Thymus (tissue), 14 donors: ENCODE measurements at places on chromosomes 2 and 18. TPM values are rescaled to one million over a fixed set of nuclear protein-coding genes. Genes with fewer than 3 reads are reported as not detected.

- no peak for DNase-seq
- H3K4me3 ChIP-seq: no peak overlapping the region
- no peaks in the 10 kb centered on the region for H3K27me3 ChIP-seq
- no peaks in the 10 kb centered on the region for H3K36me3 ChIP-seq
These were observed 110.7 kb downstream of the SLC8A1 start for GRCh38 chr2:40341198-40341597.

GRCh38 chr18:22466608-22467395 lies 49.1 kb upstream of the CTAGE1 start:
- no peak for DNase-seq
- no peaks in the 10 kb centered on the region for H3K36me3 ChIP-seq
- H3K4me3 ChIP-seq: no peak overlapping the region

NRBP1 gene
- 43.9 TPM for total RNA-seq

GRCh38 chr2:228658998-228659397 lies 477.5 kb upstream of the SPHKAP start:
- no peaks in the 10 kb centered on the region for H3K27me3 ChIP-seq
- H3K4me3 ChIP-seq: no peak overlapping the region
- DNase-seq: no peak
- H3K4me1 ChIP-seq: no peaks in the 10 kb centered on the region
- no peaks in the 10 kb centered on the region for H3K36me3 ChIP-seq

ZNF385B gene
- 0.14 TPM for total RNA-seq

- no peak for DNase-seq
- no peaks in the 10 kb centered on the region for H3K4me1 ChIP-seq
- H3K36me3 ChIP-seq: no peaks in the 10 kb centered on the region
- H3K4me3 ChIP-seq: no peak overlapping the region
- H3K27ac ChIP-seq: no peak overlapping the region
These were observed 208.9 kb downstream of the ASB1 start for GRCh38 chr2:238635647-238636051.

GRCh38 chr2:240797914-240798313 lies 22.1 kb downstream of the KIF1A start:
- no peaks in the 10 kb centered on the region for H3K36me3 ChIP-seq
- DNase-seq: no peak
- peaks cover 6% of the 10 kb centered on the region for H3K27me3 ChIP-seq
- no peak overlapping the region for H3K4me3 ChIP-seq
